ENCODE measurements at places on chromosomes 1 and 21. TPM values are rescaled to one million over a fixed set of nuclear protein-coding genes. Genes with fewer than 3 reads are reported as not detected.

GRCh38 chr1:246959944-246960693 lies 28.4 kb upstream of the AHCTF1 start:
- no peak for DNase-seq

DNA sequence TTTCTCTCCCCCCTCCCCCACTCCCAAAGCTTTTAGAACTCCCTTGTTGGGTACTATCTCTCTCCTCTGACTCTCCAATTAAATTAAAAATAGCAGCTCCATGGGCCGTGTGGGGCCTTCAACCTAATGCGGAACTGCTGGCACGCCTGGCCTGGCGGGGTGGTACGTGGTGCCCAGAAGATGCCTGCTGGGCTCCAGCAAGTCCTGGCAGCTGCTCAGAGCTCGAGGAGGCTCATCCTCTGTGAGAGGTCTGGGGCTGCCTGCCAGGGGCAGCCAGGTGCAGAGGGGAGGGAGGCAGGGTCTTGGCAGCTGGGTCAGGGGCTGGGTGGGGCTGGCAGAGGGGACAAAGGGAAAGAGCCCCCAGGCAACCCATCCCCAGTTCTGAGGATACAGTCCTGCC lies 74.4 kb downstream of the ACTL8 start:
- DNase-seq, result peak; percentile 75

DNA sequence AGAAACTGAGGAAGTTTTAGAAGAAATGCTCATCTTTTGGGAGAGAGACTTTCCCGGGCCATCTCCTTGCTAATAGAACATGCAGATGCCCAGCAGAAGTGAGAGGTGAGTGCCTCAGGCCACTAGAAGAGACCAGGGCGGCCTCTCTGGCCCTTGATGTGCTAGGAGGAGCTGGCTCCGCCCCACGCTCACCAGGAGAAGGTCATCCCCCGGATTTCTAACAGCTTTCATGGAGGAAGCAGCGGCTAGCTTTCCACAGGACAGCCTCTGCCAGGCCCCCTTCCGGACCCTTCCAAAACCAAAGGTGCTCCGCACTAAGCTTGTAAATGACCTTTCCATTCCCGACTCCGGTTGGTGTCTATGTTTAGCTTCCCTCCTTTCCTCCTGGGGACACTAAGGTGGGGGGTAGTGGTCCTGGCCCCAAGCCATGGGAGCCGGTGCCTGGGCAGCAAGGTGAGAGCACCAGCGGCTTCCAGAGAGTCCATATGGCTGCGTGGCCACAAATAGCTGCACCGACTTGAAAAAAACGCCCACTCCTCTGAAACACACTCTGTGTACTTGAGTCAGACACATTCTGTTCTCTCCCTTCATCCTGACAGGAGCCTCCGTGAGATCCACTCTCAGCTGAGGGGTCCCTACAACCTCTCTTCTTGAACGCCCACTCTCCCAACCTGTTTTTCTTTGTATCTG lies 249.9 kb downstream of the TNR start:
- DNase-seq, result no peak

PGLYRP4 gene
- total RNA-seq, result not detected

HLX gene
- 10.8 TPM for total RNA-seq
